ENCODE measurements at places on chromosomes 12 and 14.

DNA sequence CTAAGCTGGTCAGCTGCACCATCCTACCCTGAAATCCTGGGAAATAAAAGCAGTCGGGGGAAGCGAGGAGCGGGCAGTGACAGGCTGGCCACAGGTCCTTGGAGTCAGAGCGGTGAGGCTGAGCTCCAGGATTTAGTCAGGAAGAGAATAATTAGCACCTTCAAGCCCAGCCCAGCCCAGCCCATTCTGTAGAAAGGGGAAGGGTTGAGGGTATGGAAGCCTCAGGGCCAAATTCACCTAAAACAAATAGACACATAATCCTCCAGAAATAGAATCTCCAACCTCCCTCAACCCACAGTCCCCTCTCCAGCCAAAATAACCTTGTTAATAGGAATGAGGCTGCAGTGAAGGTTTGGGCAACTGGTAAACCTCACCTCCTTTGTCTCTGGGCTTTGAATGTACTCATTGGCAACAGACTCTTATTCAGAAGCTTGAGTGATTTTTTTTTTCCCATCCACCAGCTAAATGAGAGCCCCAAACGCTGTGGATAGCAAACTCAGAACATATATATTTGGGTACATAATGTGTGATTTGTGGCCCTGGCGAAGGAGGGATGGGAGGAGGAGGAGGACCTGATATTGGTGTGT, 334.1 kb downstream of the DPF3 start:
- no peak overlapping the region for H3K4me3 ChIP-seq
- no peak for DNase-seq
- peaks cover 17% of the 10 kb centered on the region for H3K27me3 ChIP-seq

GRCh38 chr14:59221568-59221967, 33.1 kb downstream of the DAAM1 start:
- H3K4me3 ChIP-seq: no peak overlapping the region
- H3K27ac ChIP-seq: no peak overlapping the region
- no peaks in the 10 kb centered on the region for H3K27me3 ChIP-seq
- DNase-seq: no peak

GRCh38 chr12:1443421-1444141, 150.8 kb downstream of the FBXL14 start:
- peaks cover 10% of the 10 kb centered on the region for H3K4me1 ChIP-seq
- no peaks in the 10 kb centered on the region for H3K27me3 ChIP-seq
- H3K27ac ChIP-seq: peak overlapping the region; percentile 50
- DNase-seq: no peak
- H3K36me3 ChIP-seq: peaks cover 27% of the 10 kb centered on the region
- H3K4me3 ChIP-seq: no peak overlapping the region

- H3K27me3 ChIP-seq: no peaks in the 10 kb centered on the region
- no peak overlapping the region for H3K27ac ChIP-seq
- H3K36me3 ChIP-seq: no peaks in the 10 kb centered on the region
- peaks cover 5% of the 10 kb centered on the region for H3K4me1 ChIP-seq
Measured at GRCh38 chr14:72476657-72477499, 417.0 kb downstream of the DPF3 start.

GRCh38 chr12:27431185-27431584, 15.4 kb upstream of the SMCO2 start:
- DNase-seq: no peak
- H3K27ac ChIP-seq: no peak overlapping the region
- peaks cover 7% of the 10 kb centered on the region for H3K36me3 ChIP-seq
- H3K4me1 ChIP-seq: no peaks in the 10 kb centered on the region
- no peaks in the 10 kb centered on the region for H3K27me3 ChIP-seq
- no peak overlapping the region for H3K4me3 ChIP-seq

- peaks cover 28% of the 10 kb centered on the region for H3K4me1 ChIP-seq
- DNase-seq: no peak
- H3K36me3 ChIP-seq: peaks cover 3% of the 10 kb centered on the region
- peak overlapping the region; percentile 7 for H3K27ac ChIP-seq
- H3K4me3 ChIP-seq: no peak overlapping the region
Measured at GRCh38 chr12:104604070-104604994, 147.6 kb downstream of the CHST11 start.

DNA sequence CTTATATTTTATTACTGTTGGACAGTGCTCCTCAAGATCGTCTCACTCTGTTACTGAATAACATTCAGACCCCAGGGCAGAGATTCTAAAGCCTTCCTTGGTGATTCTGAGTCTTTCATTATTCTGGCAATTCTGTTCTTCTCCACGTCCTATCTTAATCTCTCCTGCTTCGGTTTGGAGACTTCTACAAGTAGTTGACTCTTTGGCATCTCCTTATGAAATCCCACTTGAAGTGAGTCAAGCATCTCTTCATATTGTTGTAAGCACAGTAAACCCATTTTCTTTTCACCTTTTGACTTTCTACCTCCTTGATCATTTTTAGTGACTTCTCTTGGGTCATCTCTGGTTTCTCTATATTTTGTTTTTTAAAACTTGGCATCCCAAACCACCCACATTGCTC, 132.8 kb downstream of the SAMD4A start:
- no peak for DNase-seq
- no peak overlapping the region for H3K27ac ChIP-seq
- no peak overlapping the region for H3K4me3 ChIP-seq

DNA sequence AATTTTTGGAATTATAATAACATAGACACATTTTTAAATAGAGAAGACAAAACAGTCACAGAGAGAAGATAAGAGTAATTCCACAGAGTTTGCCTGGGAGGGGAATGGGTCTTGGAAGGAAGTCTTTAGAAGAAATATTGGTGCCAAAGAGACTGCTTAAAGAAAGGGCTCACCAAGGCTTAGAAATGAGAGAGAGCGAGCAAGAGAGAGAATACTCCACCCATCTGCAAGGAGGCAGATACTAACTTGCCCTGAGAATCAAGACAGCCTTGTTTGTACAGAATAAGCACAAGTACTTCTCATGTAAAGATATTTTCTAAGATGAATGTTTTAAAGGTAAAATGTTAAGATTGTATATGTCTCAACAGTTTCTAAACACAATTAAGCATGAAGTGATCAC, 165.5 kb downstream of the SLC38A4 start:
- H3K27ac ChIP-seq: no peak overlapping the region
- DNase-seq: no peak
- H3K27me3 ChIP-seq: no peaks in the 10 kb centered on the region
- H3K4me3 ChIP-seq: no peak overlapping the region

GRCh38 chr12:97194546-97194945, 268.1 kb upstream of the RMST start:
- no peaks in the 10 kb centered on the region for H3K27me3 ChIP-seq
- no peak overlapping the region for H3K4me3 ChIP-seq
- peaks cover 4% of the 10 kb centered on the region for H3K36me3 ChIP-seq

DNA sequence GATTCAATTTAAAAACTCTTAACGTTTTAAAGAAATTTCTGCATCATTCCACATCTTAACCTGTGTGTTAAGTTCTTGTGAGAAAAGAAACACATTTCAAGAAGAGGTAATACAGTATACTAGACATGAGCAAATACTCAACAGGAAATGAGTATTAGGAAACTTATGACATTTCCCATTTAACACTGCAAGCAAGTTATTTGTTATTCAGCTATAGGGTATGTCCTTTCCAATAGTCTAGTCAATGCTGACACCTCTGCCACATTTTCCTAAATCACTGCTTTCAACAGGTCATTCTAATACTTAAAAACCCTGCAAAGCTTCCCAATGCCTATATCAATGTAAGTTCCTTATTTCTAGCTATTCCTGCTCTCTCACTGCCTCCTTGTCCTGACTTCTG, 93.1 kb downstream of the DDHD1 start:
- DNase-seq: no peak
- H3K36me3 ChIP-seq: peaks cover 4% of the 10 kb centered on the region
- no peak overlapping the region for H3K4me3 ChIP-seq
- no peaks in the 10 kb centered on the region for H3K4me1 ChIP-seq
- no peak overlapping the region for H3K27ac ChIP-seq

- H3K27me3 ChIP-seq: no peaks in the 10 kb centered on the region
- H3K4me1 ChIP-seq: peaks cover 2% of the 10 kb centered on the region
- H3K27ac ChIP-seq: peak overlapping the region; percentile 72
- peaks cover 1% of the 10 kb centered on the region for H3K36me3 ChIP-seq
- no peak overlapping the region for H3K4me3 ChIP-seq
- no peak for DNase-seq
Measured at GRCh38 chr12:90842477-90842876, 112.5 kb downstream of the CCER1 start.

DNA sequence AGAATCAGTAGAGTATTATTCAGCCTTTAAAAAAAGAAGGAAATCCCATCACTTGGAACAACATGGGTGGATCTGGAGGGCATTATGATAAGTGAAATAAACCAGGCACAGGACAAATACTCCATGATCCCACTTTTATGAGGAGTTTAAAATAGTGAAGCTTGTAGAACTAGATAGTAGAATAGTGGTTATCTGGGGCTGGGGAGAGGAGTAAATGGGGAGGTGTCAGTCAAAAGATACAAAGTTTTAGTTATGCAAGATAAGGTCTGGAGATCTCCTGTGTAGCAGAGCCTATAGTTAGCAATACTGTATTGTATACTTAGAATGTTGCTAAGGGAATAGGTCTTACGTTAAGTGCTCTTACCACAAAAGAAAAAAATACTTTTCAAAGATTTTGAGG, 64.9 kb downstream of the RIC8B start:
- H3K27me3 ChIP-seq: no peaks in the 10 kb centered on the region
- DNase-seq: no peak
- no peak overlapping the region for H3K27ac ChIP-seq
- peaks cover 22% of the 10 kb centered on the region for H3K4me1 ChIP-seq
